ENCODE measurements at places on chromosomes 7 and 10.

DNA sequence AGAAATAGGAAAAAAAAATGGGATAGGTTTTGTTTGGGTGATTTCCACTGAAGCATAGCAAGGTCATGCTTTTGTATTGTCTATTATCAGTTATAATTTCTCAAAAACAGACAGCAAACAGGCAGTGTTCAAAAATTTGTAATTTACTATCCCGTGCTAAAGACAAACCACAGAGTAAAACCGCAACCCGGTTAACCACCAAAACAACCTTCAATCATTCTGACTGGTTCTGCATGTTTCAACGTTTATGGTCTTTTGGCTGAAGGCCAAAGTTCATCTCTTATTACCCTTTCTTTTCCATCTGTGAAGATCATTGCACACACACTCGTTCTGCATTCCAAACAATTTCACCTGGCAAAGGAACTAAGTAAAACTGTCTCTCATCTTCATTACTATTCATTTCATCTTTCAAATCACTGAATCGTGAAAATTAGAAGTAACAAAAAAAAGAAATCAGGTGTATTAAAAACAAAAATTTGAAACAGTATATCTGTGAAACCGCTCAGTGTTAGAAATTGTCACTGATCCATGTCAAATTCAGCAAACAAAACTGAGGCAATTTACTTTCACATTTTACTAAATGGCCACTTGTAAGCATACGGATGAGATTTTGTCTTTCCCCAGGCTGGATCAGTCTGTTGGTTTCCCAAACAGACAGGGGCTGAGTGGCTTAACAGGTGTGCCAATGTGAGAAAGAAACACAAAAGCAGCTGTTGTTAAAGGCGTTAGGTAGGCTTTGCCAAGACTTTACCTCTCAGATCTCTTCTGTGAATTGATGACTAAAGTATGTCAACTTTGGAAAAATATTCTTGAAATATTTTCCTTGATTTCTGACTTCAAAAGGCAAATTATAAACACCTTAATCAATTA lies 539.6 kb downstream of the CNTNAP2 start:
- DNase-seq = peak; percentile 95

- peak; percentile 67 for DNase-seq
These were observed 82.2 kb upstream of the GPR22 start for GRCh38 chr7:107387573-107388219.

- no peak for DNase-seq
These were observed 91.2 kb upstream of the KCNIP2 start for GRCh38 chr10:101934686-101935305.

DNA sequence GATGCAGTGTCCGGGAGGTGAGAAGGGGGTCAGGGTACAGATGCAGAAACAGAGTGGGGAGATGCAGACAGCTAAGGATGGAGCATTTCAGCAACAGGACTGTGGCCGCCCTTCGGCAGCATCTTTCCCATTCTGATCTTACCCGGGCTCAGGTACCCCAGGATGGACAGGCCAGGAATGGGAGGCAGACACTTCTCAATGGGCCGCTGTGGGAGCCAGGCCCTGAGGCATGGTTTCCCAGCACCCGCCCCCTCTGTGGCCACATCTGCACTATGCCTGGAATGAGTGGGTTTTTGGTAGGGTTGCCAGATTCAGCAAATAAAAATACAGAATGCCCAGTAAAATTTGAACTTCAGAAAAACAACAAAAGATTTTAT lies 105.2 kb upstream of the CTBP2 start:
- DNase-seq = no peak

- no peak for DNase-seq
These were observed 115.3 kb downstream of the DGKI start for GRCh38 chr7:137731436-137731835.

GRCh38 chr10:72597897-72598296 lies 28.0 kb downstream of the MICU1 start:
- no peak for DNase-seq

- DNase-seq = no peak
These were observed 956 bp upstream of the KLHDC10 start for GRCh38 chr7:130069179-130069977.

- DNase-seq = no peak
These were observed 48.5 kb downstream of the TAX1BP1 start for GRCh38 chr7:27788437-27788836.

DNA sequence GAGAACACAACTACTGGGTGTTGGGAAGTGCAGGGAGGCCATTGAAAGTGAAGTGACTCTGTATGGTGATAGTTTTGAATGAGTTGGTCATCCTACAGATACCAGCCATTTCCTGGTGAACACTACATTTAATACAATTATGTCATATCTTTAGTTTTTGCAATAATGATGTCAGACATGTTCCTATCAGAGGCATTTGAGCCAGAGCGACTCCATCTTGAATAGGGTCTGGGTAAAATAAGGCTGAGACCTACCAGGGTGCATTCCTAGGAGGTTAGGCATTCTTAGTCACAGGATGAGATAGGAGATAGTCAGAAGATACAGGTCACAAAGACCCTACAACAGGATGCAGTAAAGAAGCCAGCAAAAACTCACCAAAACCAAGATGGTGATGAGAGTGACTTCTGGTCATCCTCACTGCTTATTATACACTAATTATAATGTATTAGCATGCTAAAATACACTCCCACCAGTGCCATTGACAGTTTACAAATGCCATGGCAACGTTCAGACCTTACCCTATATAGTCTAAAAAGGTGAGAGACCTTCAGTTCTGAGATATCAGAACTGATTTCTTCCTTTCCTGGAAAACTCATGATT lies 28.2 kb downstream of the ADK start:
- DNase-seq = no peak

DNA sequence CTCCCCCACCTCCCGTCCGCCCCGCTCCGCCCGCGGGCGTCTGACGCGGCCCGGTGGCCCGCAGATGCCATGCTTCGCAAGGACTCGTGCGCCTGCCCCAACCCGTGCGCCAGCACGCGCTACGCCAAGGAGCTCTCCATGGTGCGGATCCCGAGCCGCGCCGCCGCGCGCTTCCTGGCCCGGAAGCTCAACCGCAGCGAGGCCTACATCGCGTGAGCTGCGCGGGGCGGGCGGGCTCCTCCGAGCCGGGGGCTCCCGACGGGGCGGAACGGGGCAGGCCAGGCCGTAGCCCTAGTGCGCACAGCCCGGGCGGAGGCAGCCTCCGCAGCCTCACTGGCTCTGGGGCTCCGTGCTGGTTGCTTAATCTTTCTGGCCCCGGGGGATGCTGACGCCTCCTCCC lies 2.8 kb downstream of the ASIC3 start:
- peak; percentile 78 for DNase-seq

DNA sequence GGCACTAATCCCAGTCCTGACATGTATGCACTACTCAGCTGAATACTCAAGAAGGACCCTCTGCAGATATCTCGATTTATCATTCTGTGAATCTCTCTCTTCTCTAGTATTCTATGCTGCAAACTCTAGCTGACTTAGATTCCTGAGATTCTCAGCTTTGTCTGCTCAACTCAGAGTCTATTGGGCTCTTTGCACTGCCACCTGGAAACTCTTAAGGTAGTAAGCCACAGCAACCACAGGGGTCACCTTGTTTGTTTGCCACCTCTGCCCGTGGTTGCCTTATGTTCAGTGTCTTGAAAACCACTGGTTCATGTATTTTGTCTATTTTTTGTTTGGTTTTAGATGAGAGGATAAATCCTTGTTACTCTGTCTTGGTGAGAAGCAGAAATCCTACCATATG lies 72.9 kb downstream of the SP8 start:
- no peak for DNase-seq

DNA sequence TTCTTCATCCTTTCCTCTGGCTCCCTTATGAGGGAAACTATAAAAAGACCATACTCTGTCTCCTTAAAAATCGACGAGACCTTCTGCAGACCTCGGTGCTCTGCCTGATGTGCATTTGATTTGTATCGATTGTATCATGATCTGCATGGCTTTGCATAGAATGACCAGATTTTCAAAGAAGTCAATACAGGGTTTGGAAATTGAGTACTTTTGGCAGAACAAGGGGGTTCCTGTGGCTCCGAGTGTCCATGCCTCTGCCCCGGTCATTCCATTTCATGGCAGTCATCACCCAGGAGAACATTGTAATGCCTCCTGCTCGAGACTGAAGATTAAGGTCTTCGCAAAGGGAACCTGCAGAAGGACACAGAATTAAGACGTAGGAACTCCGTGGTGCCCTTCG lies 685 bp downstream of the CASP2 start:
- no peak for DNase-seq

DNA sequence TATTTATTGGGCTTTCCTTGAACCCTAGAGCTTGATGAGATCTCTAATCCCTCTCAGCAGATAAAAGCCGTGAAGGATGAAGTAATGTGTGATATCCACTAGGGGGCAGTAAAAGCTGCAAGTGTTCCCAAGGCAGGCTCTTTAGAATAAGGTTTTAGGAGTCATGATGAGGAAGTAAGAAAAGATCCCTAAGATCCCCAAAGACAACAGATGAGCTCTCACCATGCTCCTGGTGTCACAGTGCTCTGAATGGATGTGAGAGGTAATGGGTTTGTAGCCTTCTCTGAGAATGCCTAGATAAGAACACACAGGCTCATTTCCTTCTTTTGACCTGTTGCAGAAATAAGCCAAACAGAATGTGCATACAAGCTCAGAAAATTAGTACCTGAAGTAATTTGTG lies 70.4 kb upstream of the ITPRID1 start:
- DNase-seq = peak; percentile 83

DNA sequence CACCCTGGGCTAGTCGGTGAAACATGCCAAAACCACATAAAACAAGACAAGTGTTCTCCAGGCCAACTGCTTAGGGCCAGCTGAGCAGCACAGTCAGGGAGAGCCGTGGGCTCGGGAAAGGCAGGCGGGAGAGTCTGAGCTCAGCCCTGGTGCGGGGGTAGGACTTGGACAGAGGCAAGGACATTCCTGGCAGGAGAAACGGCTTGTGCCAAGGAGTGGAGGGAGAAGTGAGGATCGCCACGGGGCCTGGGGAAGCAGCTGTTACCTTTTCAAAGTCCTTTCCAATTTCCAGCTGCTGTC lies 4.2 kb downstream of the ELN start:
- no peak for DNase-seq

- no peak for DNase-seq
These were observed 18.1 kb downstream of the LSM8 start for GRCh38 chr7:118202061-118202460.

GRCh38 chr10:73838827-73839226 lies 27.4 kb upstream of the NDST2 start:
- DNase-seq = no peak

DNA sequence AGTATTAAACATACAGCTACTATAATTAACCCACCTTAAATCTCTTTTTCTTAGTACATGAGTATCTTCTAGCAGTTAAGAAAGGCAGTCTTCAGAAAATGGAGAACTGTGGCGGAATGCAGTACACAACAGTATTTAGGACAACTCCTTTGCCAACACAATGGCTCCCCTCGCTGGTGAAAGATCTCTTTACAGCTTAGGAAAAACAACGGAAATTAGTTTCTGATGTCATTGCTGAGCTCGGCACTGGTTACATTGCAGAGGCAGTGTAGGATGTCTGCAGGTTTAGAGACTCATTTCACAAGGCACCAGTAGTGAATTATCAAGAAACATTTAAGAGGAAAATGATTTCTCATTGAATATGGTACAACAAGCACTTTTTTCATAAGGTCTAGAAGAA lies 43.4 kb downstream of the GLRX3 start:
- DNase-seq = peak; percentile 78

GRCh38 chr10:78750418-78750817 lies 318.3 kb upstream of the ZMIZ1 start:
- no peak for DNase-seq

GRCh38 chr10:108385963-108386362 lies 1221.5 kb upstream of the SORCS1 start:
- DNase-seq = no peak

DNA sequence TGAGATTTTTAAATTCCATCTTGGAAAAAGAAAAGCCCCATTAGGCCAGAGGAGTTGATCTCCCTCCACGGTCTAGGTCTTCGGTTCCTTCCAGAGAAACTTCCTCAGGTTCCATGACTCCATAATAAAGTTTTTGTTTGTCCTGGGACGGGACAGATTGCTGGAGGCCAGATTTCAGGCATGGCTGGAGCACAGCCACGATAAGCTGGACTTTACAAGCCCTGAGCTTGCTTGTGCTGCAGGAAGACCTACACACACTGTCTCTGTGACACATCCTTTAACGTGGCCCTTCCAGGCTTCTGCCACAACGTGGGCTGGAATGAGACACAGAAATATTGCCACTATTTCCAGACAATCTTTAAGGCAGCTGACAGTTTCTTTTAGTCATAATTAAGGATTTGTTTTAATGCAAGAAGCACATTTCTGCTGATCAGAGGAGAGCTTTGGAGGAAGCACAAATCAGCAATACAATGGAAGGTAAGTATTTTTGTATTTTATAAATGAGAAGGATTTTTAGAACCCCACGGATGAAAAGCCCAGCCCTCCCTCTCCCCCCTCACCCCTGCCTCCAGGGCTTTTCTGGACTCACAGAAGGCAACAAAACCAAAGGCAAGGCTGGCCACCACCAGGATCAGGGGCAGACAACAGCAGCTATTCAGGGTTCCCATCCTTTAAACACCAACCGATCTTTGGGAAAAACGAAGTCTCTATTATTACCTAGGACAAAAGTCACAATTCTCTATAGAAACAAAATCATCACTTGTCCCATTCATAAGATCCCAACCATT lies 6.5 kb downstream of the CTBP2 start:
- DNase-seq = no peak

DNA sequence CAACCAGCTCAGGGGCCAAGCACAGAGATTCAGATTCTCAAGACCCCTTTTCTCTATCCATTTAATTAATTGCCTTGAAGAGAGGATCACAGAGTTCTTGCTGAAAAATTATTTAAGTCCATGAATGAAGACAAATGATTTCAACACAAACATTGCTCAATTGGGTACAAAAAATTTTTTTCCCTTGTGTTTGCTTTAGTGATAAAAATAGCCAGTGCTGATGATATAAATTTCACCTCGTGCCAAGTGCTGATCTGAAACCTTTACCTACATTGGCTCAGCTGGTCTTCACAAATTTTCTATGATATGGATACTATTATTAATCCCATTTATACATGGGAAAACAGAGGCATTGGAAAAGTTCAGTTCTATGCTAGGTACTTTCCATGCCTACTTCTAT lies 377.1 kb downstream of the NRG3 start:
- DNase-seq = no peak

GRCh38 chr7:35797311-35797710 lies 3.5 kb upstream of the SEPTIN7 start:
- DNase-seq = no peak

- no peak for DNase-seq
These were observed 1.1 kb downstream of the ALOX5 start for GRCh38 chr10:45375101-45375500.

DNA sequence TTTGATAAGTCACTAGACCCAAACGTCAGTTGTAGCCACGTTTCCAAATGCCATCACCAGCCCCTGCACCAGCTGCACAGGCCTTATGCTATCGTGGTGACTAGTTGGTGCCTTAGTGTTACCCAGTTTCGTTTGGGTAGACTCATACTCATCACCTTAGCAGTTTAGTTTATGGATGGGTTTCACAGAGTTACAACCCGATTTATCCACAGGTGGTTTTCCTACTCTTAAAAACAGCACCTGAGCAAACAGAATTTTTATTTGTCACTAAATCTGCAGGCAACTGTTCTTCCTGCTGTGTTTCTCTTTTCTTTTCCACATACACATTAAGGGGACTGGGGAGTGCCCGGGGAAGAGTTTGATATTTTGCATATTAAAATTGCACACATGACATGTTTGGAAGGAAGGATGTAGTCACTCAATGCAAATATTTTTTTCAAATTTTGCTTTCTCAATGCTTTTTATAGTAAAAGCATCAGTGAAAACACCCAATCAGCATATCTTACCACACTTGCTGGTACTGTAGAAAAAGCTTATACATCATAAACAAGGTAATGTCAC lies 41.6 kb downstream of the PDSS1 start:
- no peak for DNase-seq

- DNase-seq = no peak
These were observed 4.6 kb upstream of the USP6NL start for GRCh38 chr10:11616021-11616420.
